Neural progenitor cell (in vitro differentiated cells): ENCODE measurements at places on chromosomes 16 and 17.
A peak's percentile ranks its signal among the peaks of the same experiment; 100 is the strongest.

DNA sequence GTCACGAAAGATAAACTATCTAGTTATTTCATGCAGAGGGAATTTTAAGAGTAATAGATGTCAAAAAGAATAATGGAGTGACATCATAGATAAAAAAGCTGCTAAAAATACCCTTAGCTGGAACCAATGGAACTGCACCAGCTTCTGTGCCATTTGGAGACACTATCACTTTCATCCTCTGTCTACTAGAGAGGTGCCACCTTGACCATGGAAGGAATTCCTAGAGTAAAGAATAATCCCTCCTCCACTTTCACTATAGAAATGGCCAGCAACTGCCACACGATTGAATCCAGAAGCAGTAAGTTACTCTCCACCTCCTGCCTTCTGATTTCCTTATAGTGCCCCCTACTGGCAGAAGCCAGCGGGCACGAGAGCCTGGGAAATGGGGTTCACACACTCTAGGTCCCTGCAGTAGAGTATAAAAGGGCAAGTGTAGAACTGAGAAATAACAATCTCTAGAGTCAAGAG, 2.8 kb upstream of the ALDH3A2 start:
- DNase-seq: peak; percentile 70

DNA sequence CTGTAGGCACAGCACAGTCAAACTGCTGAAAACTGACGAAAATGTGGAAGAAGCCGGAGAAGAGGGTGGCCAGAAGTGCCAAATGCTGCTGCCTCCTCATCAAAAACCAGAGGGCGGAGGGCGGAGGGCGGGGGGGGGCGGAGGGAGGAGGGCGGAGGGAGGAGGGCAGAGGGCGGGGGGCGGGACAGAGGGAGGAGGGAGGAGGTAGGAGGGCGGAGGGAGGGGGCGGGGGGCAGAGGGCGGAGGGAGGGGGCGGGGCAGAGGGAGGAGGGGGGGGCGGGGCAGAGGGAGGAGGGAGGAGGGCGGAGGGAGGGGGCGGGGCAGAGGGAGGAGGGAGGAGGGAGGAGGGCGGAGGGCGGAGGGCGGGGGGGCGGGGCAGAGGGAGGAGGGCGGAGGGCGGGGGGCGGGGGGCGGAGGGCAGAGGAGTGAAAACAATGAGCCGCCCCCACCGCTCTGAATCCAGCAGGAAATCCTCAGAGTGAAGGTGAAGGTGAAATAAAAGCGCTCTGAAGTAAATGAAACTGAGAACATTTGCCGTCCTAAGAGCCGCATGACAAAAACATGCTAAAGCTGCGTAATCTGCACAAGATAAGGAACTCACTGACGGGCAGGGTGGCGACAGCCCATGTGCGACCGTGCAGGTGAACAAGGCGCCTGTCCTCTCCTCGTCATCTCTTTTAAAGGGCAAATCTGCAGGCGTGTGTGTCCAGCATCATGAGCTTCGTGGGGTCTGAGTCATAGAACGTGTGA, 22.6 kb upstream of the CBFA2T3 start:
- no peak for DNase-seq

DNA sequence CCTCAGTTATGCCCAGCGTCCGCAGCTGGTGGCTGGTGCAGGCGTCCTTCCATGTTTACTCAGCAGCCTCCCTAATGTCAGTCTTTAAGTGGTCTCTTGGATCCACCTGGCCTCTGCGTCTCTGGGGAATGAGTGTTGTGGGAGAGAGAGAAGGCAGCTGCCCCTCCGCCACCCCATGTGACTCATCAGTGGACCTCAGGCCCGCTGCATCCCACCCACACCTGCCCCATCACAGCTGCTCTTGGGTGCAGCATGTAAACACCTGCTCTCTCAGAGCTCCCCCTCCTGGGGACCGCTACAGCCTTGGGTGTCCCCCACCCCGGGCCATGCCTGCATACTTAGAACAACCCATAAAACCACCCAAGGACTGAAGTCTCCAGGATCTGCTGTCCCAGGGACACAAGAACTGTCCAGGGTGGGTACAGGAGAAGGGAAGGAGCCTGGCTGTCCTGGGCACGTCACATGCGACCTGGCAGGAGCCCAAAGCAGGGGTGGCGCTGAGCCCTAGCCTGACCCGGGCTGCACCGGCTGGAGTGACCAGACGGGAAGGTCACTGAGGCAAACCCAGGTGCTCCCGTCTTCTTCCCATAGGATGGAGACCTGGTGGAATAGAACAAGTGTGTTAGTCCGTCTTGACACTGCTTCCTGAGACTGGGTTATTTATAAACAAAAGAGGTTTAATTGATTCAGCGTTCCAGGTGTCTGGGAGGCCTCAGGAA, 4.2 kb downstream of the C16orf90 start:
- DNase-seq: no peak

GRCh38 chr17:32755045-32755805, 121.7 kb downstream of the MYO1D start:
- peak; percentile 51 for DNase-seq
